ENCODE measurements at places on chromosomes 5 and 9.
A peak's percentile ranks its signal among the peaks of the same experiment; 100 is the strongest.

DNA sequence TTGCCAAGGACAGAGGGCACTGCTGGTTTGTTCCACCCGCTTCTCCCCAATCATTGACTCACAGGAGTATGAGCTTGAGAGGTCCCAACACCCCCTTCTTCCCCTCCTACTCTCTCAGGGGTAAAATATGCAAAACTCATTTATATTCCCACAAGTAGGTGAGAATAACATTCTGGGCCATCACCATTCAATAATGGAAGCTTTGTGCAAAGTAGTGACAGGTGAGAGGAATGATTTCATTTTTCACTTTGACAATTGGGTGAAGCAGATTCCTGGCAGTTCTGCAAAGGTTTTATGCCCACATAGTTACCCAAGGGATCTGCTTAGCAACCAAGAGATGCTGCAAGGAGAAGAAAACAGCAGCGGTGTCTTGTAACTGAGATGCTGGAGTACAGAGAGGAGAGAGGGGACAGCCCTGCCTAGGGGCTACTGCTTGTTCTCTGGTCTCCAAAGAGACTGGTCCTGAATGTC, 137.6 kb downstream of the CMYA5 start:
- DNase-seq, result no peak

DNA sequence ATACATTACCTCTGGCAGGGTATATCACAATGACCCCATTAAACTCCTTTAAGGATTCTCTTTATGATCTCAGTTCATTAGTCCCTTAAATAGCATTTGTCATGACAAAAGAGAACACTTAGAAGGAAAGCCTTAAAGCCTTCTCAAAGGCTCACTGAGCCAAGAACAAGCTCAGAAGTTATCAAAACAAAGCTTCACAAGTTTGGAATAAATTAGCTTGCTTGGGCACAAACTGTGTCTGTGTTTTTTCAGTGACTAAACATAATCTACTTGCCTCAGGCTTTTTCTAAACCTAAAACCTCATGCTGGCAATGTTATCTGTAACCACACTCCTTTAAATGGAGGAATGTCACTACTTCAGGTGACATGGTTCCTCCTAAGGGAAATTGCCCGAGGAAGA, 1114.9 kb upstream of the C9orf72 start:
- DNase-seq, result no peak

DNA sequence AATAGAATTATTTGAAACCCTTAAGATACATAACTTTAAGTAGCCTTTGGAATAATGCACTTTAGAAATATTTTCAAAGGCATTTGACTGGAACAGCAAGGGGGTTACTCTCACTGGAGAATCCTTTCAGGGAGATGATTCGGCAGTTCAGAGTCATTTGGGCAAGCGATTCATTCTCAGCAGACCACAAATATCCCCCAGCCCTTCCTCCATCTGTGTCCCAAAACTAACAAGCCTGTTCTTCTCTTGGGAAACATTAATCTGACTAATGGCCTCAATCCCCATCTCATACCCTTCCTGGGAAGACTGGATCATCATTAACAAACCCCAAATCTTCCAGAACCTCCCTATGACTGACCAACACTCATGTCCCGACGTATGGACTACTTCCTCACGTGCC, 65.8 kb upstream of the S1PR3 start:
- no peak for DNase-seq

DNA sequence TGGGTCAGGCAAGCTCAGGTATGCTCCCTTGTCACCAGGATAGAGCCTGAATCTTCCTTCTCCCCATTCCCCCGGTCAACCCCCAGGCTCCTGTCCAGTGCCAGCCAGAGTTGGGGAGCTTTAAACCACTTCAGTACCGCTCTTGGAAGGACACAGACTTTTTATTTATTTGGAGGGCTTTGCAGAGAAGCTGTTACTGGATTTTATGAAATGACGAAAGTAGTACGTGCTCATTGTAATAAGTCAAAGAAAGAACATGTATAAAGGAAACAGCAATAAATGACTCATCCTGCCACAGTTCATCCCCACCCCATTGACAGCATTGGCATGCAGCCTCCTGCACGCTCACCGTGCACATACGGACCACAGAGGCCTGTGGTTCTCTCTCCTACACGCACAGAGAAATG, 230.3 kb downstream of the AUH start:
- DNase-seq, result peak; percentile 84

DNA sequence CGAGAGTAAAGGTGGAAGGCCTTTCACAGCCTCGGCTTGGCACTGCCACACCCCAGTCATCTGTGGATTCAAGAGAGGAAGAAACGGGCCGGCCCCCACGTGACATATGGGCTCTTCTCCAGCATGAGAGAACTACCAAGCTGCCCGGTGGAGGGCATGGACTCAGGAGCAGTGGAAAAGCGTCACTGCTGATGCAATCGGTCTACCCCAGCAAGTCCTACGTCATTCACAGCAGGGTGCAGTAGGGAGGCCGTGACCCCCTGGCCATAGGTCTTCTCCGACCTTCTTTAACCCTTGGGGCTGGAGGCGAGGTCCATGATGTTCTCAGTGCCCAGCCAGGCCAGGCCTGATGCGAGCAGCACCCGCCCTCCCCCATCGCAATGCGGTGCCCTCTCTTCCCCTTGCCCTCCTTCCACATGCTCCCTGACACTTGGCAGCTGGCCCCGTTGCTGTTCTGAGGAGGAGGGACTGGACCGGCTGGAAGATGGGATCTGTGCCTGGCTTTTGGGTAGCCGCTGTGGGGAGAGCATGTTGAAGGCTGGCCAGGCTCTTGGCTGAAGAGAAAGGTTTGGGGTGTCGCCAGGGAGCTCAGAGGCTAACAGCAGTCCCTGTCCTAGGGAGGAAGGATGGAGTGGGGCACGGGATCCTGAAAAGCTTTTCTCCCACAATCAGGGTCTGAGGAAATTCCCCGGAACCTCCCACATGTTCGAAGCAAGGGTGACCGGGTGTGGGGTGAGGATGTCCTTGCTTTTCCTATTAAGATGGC, 89.8 kb downstream of the LIFR start:
- no peak for DNase-seq

DNA sequence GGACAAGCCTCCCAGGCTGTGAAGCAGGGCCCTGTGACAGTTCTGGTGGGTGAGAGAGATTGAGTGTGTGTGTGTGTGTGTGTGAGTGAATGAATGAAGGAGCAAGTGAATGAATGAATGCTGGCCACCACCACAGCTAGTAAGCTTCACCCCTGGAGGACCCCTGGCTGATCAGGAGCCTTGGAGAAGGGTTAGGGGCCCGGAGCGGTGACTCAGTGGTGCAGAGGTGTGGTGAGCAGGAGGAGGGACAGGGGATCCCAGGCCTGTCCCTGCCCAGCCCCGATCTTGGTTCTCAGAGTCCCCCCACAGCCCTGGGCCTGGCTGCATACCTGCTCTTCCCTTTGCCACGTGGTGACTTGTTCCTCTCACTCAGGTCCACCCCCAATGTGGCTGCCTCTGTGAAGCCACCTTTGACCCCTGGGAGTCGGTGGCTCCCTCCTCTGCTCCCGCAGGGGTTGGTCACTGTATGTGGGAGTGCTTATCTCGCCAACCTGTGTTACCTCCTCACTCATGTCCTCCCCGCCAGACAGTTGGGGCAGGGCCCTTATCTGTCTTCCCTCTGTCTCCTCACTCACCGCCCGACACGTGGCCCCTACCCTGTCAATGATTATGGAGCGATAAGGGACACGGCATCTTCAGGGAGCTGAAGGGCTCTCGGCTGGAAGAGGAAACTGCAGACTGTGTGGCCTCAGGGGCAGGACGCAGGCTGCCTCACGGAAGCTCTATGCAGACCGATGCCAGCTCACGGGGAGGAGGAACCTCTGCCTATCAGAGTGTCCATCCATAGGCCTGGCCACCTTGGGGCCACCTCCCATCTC, 99.9 kb upstream of the PITX1 start:
- no peak for DNase-seq

DNA sequence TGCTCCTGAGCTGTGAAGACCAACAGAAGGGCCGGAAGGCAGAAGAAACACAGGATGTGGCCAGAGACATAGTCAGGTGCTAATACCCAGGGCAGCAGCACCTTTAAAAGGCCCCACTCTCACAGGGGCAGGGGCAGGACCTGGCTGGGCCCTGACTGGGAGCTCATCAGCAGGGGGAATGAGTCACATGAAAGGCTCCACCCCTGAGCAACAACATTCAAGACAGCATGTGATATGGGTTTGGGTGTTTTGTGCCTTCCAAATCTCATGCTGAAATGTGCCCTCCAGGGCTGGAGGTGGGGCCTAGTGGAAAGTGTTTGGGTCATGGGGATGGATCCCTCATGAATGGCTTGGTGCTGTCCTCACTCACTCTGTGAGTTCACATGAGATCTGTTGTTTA, 181.7 kb downstream of the ERCC6L2 start:
- peak; percentile 10 for DNase-seq

DNA sequence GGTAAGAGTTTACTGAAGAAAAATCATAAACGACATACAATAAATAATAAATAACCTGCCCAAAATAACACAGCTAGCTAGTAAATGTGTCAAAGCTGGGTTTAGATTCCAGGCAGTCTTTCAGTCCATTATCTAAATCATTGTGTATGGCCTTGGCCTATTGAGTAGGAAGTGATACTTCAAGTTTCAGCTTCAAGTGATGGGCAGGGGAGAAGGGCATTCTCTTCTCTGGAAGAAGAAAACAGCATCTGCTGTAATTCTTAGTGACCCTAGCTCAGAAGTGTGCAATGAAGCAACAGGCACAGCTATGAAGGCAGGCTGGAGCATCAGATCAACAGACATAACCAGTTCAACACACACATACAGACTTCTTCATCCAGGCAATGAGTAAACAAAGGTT, 42.5 kb downstream of the FNIP1 start:
- DNase-seq, result no peak

DNA sequence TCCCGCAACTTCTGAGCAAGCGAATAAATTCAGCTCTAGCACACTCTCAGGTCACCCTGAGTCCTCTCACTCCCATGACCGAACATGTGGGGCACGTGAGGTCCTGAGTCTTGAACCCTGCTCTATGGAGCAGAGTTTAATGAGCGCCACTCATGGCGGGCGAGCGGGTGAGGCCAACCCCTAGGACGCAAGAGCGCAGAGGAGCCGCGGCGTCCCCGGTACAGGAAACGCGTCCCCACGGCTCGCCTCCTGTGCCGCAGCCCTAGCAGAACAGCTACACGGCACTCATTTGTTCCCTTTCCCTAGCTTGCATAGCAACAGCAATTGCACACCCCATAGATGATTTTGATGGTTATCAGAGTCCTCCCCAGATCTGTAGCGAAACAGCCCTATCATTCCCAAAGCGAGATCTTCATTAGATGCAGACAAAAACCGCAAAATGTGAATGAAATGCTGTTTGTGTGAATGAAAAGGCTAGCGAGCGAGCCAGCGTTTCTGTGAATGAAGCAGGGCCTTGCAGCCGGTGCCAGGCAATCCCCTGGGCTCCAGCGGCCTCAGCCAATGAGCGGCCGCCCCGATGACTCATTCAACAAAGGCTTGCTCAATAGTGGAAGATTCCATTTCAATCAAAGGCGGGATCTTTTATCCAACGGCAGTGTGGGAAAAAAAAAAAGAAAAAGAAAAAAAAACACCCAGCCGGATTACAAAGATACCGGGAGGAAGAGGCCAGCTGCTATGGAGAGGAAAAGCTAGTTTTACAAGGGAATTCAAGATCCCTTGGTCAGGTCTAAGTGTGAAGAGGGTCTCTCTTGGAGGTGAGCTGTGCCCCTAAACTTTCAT, 1.5 kb upstream of the SHC3 start:
- DNase-seq, result peak; percentile 58

GRCh38 chr5:26856238-26856637, 182.1 kb downstream of the CDH9 start:
- DNase-seq, result no peak

DNA sequence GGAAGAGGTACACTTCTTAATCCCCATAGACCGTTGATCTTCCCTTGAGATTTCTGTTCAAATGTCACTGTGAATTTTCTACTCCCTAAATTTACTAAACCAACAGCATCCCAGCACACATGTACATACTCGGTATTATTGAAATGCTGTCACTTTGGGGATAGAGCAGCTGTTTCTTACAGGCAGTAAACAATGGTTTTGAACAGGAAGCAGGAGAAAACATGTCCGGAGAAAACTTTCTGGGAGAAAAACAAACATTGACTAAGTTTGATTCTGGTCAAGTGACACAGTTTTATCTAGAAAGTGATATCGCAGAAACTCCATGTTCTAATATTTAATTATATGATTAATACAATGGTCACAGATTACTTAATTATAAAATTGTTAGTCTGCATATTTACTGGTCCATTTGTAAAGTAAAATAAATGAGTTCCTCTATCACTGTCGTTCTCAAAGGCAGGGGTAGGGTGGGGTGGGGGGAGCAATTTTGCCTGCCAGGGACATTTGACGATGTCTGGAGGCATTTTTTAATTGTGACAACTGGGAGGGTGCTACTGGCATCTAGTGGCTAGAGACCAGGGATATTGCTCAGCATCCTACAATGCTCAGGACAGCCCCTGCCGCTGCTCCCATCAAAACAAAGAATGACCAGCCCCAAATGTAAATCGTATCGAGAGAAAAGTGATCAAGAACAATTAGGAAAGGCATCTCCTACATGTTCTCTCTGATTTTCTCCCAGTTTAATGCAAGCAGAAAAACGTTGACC, 12.2 kb downstream of the TAS2R1 start:
- DNase-seq, result no peak

DNA sequence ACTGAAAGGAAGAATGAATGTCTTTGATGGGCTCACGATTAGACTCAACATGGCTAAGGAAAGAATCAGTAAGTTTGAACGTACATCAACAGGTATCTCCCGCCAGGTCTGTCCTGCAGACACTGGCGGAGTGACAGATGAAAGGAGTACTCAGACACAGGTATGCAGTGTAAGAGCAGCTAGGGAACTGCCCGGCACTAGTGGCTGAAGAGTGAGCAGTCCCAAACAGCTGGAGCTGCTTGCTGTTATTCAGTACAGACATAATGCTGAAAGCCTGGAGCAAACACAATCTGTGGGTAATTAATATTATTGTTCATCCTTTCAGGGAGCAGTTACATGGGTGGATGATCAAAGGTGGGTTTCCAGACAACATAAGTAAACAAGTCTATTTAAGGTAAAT, 835.5 kb downstream of the TLE4 start:
- DNase-seq, result no peak

GRCh38 chr9:137071282-137071681, 925 bp upstream of the SAPCD2 start:
- DNase-seq, result no peak

- DNase-seq, result no peak
Observed at GRCh38 chr5:141628175-141628788, 8.4 kb downstream of the HDAC3 start.

GRCh38 chr5:66724349-66725139, 128.4 kb downstream of the MAST4 start:
- DNase-seq, result no peak

- DNase-seq, result peak; percentile 66
Observed at GRCh38 chr5:127313847-127314473, 23.4 kb downstream of the MEGF10 start.

- DNase-seq, result no peak
Observed at GRCh38 chr5:114185274-114185673, 176.6 kb upstream of the KCNN2 start.

- DNase-seq, result no peak
Observed at GRCh38 chr9:86281593-86282076, 703 bp downstream of the ISCA1 start.

DNA sequence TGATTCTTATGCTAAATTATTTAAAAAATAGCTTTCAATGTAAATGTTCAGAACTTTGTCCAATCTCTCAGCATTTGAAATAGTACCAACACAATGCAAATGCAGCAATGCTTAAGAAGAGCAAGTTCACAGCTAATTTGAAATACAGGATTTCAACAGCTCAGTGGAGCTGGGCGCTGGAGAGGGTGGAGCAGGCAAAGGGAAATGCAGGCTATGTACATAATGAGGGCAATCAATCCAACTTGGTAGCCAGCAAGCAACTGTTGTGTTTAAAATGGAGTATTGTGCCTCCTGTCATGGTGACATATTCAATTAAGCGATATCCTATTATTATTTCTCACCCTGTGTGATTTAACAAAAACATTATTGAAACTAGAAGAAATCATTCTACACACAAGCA, 568.8 kb downstream of the PSAT1 start:
- DNase-seq, result no peak

Measured in activated T-cell treated with anti-CD3 and anti-CD28 coated beads, Interleukin-2, amount 50 U/mL, for 72 hours (primary cell).